ENCODE measurements at places on chromosomes 6 and 20.

DNA sequence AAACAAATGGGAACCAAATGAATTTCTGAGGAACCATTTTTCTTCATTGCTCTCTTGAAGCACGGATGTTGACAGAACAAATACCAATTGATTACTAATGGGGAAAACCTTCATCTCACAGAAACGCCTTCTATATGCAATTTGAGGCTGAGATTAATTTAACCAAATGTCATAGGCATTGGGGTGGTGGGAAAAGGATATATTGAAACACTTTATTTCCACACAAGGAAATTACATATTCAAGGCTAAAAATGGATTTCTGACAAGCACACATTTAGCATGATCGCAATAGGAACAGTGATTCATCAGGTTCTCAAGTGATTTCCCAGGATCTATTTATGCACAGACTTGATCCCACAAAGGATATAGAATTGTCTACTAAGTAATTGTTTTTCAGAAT is 88.9 kb downstream of the COL12A1 start:
- no peak overlapping the region for H3K4me3 ChIP-seq
- no peak overlapping the region for H3K27ac ChIP-seq

GRCh38 chr20:44491635-44492395 is 16.1 kb downstream of the TTPAL start:
- no peak for DNase-seq
- H3K4me3 ChIP-seq, result peak overlapping the region; percentile 59
- H3K27me3 ChIP-seq, result peaks cover 2% of the 10 kb centered on the region
- no peaks in the 10 kb centered on the region for H3K4me1 ChIP-seq
- H3K27ac ChIP-seq, result no peak overlapping the region

- DNase-seq, result no peak
- H3K4me3 ChIP-seq, result no peak overlapping the region
- H3K27ac ChIP-seq, result no peak overlapping the region
- no peaks in the 10 kb centered on the region for H3K27me3 ChIP-seq
- no peaks in the 10 kb centered on the region for H3K4me1 ChIP-seq
Measured at GRCh38 chr6:155770313-155770712, 314.7 kb upstream of the NOX3 start.

- no peaks in the 10 kb centered on the region for H3K27me3 ChIP-seq
- no peak overlapping the region for H3K27ac ChIP-seq
- H3K4me1 ChIP-seq, result no peaks in the 10 kb centered on the region
- no peak overlapping the region for H3K4me3 ChIP-seq
- no peak for DNase-seq
- no peaks in the 10 kb centered on the region for H3K36me3 ChIP-seq
Measured at GRCh38 chr6:127078669-127079068, 39.8 kb upstream of the RSPO3 start.

GRCh38 chr20:32078791-32079190 is 26.7 kb downstream of the HCK start:
- H3K27me3 ChIP-seq, result peaks cover 4% of the 10 kb centered on the region
- H3K4me3 ChIP-seq, result no peak overlapping the region
- no peak for DNase-seq
- H3K36me3 ChIP-seq, result no peaks in the 10 kb centered on the region
- H3K27ac ChIP-seq, result no peak overlapping the region

DNA sequence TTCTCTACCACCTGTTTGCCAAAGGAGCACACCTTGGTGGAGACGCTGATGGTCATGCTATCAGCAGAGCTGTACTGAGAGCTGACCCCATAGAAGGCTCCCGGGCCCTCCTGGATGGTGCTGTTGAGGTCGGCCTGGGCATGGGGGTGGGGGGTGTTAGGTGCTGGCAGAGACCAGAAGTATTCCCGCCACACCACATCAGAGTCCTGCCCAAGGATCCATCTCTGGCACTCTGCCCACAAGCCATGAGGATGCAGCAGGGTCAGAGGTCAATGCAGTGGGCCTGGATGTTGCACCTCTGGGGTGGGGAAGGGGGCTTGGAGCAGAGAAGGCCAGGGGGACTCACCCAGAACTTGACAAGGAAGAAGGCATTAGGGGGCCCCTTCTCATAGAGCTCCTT is 7.4 kb downstream of the RPL10A start:
- H3K27ac ChIP-seq, result no peak overlapping the region
- DNase-seq, result no peak
- H3K36me3 ChIP-seq, result peaks cover 5% of the 10 kb centered on the region
- peaks cover 6% of the 10 kb centered on the region for H3K27me3 ChIP-seq

DNA sequence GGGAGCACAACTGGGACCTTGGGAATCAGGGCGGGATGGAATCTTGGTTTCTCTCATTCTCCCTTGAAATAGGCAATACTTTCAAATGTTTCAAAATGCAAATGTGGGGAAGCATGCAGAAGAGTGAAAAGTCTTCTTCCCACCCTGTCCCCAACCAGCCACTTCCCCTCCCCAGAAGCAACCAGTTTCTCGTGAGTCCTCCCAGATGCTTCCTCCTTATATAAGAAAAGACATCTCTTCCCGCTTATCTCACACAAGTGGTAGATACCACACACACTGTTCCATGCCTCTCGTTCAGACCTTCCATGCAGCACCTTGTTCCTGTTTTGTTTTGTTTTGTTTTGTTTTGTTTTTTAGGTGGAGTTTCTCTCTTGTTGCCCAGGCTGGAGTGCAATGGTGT is 25.1 kb downstream of the HCK start:
- H3K4me1 ChIP-seq, result peaks cover 13% of the 10 kb centered on the region
- DNase-seq, result no peak
- H3K36me3 ChIP-seq, result no peaks in the 10 kb centered on the region

- DNase-seq, result no peak
- no peaks in the 10 kb centered on the region for H3K27me3 ChIP-seq
- H3K4me3 ChIP-seq, result no peak overlapping the region
- H3K4me1 ChIP-seq, result peaks cover 3% of the 10 kb centered on the region
Measured at GRCh38 chr6:70821751-70822150, 135.1 kb downstream of the B3GAT2 start.

- DNase-seq, result peak; percentile 51
- peak overlapping the region; percentile 98 for H3K4me3 ChIP-seq
Measured at GRCh38 chr6:33428224-33428965, 8.5 kb downstream of the SYNGAP1 start.

DNA sequence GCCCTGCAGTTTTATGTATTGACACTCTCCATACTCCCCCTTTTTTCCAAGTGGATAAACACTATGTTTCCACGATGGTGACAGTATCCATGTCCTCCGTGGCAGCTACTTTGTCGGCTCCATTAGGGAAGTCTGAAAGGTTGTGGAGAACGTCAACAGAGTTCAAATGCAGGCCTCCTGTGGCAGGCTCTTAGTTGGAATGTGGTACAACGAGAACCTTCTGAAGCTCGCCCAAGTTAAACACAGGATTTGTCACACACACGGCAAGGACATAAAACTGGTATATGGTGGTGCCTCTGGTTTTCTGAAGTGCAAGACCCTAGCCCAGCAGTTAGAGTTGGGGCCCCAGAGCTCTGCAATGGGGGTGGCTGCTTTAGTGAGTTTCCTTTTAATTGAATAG is 187.0 kb upstream of the TAB2 start:
- peaks cover 10% of the 10 kb centered on the region for H3K27me3 ChIP-seq
- H3K36me3 ChIP-seq, result no peaks in the 10 kb centered on the region
- peak overlapping the region; percentile 92 for H3K27ac ChIP-seq
- no peak for DNase-seq
- no peak overlapping the region for H3K4me3 ChIP-seq

GRCh38 chr20:38735172-38735571 is 10.9 kb downstream of the SLC32A1 start:
- H3K36me3 ChIP-seq, result no peaks in the 10 kb centered on the region
- peaks cover 18% of the 10 kb centered on the region for H3K4me1 ChIP-seq
- no peak for DNase-seq
- peaks cover 10% of the 10 kb centered on the region for H3K27me3 ChIP-seq
- no peak overlapping the region for H3K27ac ChIP-seq

DNA sequence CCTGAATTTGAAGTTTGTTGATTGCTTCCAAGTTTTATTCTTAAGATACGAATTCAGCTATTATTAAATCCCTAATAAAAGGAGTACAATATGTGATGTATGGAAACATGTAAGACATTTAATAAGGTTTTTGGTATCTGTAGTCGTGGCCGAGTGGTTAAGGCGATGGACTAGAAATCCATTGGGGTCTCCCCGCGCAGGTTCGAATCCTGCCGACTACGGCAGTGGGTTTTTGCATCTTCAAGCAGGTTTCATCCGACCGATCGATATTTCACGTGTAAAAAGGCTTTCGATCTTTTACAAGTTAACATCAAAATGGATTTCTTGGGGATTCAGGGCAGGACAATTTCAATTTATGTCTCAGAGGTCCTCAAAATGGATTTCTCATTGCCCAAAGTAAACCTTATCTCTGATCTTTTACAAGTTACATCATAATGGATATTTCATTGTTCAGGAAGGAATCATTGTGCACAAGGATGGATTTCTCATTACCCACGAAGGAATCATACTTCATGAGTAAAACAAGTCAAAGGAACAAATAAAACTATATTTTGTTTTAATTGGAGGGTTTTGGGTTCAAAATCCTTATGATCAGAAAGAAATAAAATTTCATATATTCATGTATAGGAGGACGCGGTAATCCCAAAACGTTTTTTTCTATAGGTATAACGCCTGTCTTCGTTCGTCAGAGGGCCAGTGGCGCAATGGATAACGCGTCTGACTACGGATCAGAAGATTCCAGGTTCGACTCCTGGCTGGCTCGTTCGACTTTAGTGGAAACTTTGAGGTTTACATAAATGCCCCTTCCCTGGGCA is 37.3 kb upstream of the BTN3A2 start:
- H3K4me3 ChIP-seq, result peak overlapping the region; percentile 84
- peak; percentile 73 for DNase-seq
- H3K4me1 ChIP-seq, result peaks cover 25% of the 10 kb centered on the region
- peak overlapping the region; percentile 86 for H3K27ac ChIP-seq
- no peaks in the 10 kb centered on the region for H3K36me3 ChIP-seq

All from endothelial cell (in vitro differentiated cells).